Pancreas (tissue), 10 donors: ENCODE measurements at places on chromosomes 1 and 21. TPM values are rescaled to one million over a fixed set of nuclear protein-coding genes. Genes with fewer than 3 reads are reported as not detected.

- H3K36me3 ChIP-seq: peaks cover 9% of the 10 kb centered on the region
- no peak overlapping the region for H3K27ac ChIP-seq
- DNase-seq: no peak
- no peak overlapping the region for H3K4me3 ChIP-seq
- H3K4me1 ChIP-seq: no peaks in the 10 kb centered on the region
- H3K27me3 ChIP-seq: no peaks in the 10 kb centered on the region
Observed at GRCh38 chr1:160309185-160309557, 24.2 kb upstream of the PEX19 start.

GRCh38 chr1:117336088-117336817 lies 31.0 kb upstream of the MAN1A2 start:
- no peak for DNase-seq
- no peaks in the 10 kb centered on the region for H3K27me3 ChIP-seq
- H3K27ac ChIP-seq: no peak overlapping the region
- no peak overlapping the region for H3K4me3 ChIP-seq
- H3K4me1 ChIP-seq: peaks cover 13% of the 10 kb centered on the region
- no peaks in the 10 kb centered on the region for H3K36me3 ChIP-seq

DNA sequence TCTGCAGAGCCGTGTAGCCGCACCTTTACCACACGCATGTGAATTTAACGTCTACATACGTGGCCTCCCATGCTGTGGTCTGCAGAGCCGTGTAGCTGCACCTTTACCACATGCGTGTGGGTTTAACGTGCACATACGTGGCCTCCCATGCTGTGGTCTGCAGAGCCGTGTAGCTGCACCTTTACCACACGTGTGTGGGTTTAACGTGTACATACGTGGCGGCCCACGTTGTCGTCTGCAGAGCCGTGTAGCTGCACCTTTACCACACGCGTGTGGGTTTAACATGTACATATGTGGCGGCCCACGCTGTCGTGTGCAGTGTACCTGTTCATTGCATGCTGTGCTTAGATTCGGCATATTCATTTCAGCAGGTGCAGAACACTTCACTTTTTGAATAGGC lies 17.5 kb downstream of the DFFB start:
- no peak overlapping the region for H3K4me3 ChIP-seq
- H3K27ac ChIP-seq: no peak overlapping the region
- no peaks in the 10 kb centered on the region for H3K4me1 ChIP-seq
- H3K36me3 ChIP-seq: no peaks in the 10 kb centered on the region
- DNase-seq: no peak

ARID4B gene
- polyA plus RNA-seq: 12.5 TPM
